ENCODE measurements at places on chromosomes 5 and 9. TPM values are rescaled to one million over a fixed set of nuclear protein-coding genes. Genes with fewer than 3 reads are reported as not detected.

Gene OBP2B
- polyA plus RNA-seq: not detected

Gene NMUR2
- polyA plus RNA-seq: not detected

Gene PCDHGA3
- polyA plus RNA-seq: 1.2 TPM

Gene CCDC180
- 0.65 TPM for polyA plus RNA-seq

Gene C9orf50
- 0.26 TPM for polyA plus RNA-seq

Gene P4HA2
- polyA plus RNA-seq: 186 TPM

Gene BTF3
- 707 TPM for polyA plus RNA-seq

Gene DMGDH
- 1.7 TPM for polyA plus RNA-seq

Gene GABRB2
- not detected for polyA plus RNA-seq

Gene KCNN2
- 0.86 TPM for polyA plus RNA-seq

Gene CCDC171
- 0.72 TPM for polyA plus RNA-seq

Gene ABCA2
- 8.8 TPM for polyA plus RNA-seq

Gene EGR1
- polyA plus RNA-seq: 24.5 TPM

Gene CCL21
- polyA plus RNA-seq: not detected

Gene PCDHA9
- 0.02 TPM for polyA plus RNA-seq

Gene FGF1
- 6.3 TPM for polyA plus RNA-seq

- no peak for DNase-seq
Measured at GRCh38 chr9:124834591-124834990, 18.7 kb upstream of the WDR38 start.

GRCh38 chr9:7900541-7900940 lies 101.0 kb upstream of the DMAC1 start:
- DNase-seq: no peak

DNA sequence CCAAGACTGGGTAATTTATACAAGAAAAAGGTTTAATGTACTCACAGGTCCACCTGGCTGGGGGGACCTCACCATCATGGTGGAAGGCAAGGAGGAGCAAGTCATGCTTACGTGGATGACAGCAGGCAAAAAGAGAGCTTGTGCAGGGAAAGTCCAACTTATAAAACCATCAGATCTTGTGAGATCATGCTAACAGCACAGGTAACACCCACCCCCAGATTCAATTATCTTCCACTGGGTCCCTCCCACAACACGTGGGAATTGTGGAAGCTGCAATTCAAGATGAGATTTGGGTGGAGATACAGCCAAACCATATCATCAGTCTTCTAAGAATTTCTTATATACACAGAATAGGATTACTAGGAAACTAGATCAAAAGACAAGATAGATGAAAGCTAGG lies 555.6 kb downstream of the PRR16 start:
- no peak for DNase-seq

DNA sequence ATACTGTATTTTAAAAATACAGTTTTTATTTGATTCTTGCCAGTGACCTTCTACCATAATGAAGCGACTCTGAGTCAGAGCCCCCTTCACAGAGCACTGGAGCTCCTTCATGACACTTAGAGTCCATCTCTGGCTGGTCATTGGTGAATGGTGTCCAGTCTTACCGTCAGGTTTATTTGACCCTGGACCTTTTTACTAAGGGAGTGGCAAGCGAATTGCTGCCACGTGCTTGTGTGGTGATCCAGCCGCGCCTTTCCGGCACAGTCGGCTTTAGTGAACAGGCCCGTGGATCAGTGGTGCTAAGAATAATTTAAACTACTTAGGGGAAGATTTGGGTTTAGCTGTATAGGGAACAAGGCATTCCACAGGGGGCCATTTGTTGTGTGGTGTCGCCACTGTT lies 48.5 kb downstream of the PRRC2B start:
- no peak for DNase-seq

- DNase-seq: no peak
Measured at GRCh38 chr5:151755383-151755782, 3.0 kb downstream of the ATOX1 start.

GRCh38 chr9:90103771-90104170 lies 499.0 kb downstream of the GADD45G start:
- no peak for DNase-seq

DNA sequence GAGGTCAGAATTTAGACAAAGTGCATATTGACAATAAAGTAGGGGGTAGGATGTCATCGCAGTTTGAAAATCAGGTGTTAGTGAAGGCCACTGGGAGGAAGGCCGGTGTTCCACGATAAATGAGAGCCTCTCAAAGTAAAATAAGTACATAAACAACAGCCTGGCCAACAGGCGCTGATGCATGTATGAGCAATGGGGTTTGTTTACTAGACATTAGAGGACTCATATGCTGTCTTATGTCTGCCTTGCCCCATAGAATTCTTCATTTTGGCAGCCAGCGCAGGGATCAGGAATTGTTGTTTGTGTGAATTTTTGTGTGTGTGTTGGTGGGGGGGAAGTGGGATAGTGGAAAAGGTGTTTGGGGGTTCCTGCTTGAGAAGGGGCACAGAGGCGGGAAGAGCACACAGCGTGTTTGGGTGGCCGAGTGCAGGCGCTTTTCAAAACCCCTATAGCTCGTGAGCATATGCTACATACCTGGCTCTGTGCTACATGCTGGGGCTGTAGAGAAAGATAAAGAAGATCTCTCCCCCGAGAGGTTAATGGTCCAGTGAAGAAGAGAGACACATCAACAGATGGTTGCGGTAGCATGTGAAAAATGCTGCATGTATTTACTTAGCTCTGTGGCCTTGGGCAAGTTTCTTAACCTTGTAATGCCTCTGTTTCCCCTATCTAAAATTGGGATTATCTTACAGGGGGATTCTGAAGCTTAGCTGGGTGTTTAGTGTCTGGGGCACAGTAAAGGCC lies 11.5 kb downstream of the SNX30 start:
- peak; percentile 49 for DNase-seq

GRCh38 chr9:94082956-94083355 lies 1.3 kb upstream of the PTPDC1 start:
- no peak for DNase-seq

DNA sequence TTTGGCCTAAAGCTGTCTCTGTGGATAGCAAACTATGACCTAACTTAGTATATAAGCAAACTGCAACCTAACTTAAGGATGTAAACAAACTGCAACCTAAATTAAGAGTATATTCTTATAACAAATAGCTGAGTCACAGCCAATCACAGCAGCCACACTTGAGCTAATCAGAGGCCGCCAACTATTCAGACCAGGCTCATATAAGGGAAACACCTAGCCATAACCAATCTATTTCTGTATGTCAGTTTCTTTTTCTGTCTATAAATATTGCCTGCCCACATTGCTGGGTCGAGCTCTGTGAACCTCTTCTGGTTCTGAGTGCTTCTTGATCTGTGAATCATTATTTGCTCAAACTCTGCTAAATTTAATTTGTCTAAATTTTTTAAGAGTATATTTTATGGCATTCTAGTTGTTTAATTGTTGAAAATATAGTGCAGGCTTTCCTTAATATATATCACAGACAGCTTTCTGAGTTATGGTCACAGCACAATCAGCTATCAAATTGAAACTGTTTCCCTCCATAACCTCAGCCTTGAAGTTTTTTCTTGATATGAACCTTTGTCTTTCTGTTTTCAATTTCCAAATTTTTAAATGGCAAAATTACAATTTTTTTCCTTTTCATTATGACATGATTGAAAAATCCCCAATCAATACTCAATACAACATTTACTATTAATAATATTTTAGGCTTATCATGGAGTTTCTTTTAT lies 327.1 kb upstream of the NUDT12 start:
- DNase-seq: no peak

DNA sequence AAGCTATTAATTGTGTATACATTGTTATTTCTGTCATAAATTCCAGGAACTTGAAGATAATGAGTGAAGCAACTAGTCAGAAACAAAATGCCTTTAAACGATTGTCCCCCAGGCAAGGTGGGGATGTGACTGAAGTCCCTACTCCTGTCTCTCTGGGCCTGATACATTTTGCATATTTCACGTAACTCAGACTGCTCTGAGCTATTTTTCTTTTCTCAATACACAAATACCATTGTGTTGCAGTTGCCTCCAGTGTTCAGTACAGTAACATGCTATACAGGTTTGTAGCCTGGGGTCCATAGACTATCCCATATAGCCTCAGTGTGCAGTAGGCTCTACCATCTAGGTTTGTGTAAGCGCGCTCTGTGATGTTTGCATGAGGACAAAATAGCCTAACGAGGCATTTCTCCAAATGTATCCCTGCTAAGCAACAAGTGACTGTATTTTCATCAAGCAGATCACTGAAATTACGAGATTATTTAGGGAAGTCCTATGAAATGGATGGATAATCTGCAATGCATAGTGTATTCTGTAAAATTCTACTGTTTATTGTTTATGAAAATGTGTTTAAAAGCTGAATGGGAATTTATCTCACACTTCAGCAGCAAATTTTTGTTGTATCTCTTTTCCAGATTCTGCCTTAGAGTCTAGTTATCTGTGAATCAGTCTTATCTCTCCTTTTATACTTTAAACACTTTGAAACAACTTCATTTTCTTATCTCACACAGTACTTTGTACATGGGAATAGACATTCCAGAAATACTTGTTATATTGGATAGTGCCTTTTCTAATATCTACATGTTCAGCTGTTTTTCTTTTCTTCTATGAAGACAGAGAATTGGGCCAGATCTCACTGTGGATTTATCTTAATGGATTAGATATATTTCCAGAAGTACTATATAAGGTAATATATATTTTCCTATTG lies 150.5 kb downstream of the CD180 start:
- DNase-seq: no peak

- peak; percentile 57 for DNase-seq
Measured at GRCh38 chr5:96714951-96715451, 52.8 kb downstream of the CAST start.

DNA sequence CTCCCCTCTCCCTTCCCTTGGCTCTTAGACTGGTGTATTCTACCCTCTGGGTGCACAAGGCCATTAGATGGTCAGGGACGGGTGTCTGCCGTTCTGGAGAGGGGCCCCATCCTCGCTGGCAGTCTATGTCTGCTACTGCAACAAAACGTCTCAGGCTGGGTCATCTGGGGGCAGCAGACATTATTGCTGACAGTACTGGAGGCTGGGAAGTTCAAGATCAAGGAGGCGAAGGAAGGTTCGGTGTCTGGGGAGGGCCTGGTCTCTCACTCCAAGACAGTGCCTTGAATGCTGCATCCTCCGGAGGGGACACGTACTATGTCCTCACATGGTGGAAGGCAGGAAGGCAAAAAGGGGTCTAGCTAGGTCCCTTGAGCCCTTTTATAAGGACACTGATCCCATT lies 93.4 kb upstream of the COL5A1 start:
- no peak for DNase-seq

- DNase-seq: no peak
Measured at GRCh38 chr9:101014566-101014965, 14.0 kb upstream of the PLPPR1 start.

GRCh38 chr5:122151640-122152039 lies 22.3 kb downstream of the ZNF474 start:
- no peak for DNase-seq

GRCh38 chr9:134971696-134972095 lies 54.0 kb upstream of the FCN1 start:
- no peak for DNase-seq

GRCh38 chr5:141392429-141393198 lies at the start of gene PCDHGA8:
PCDHGA8 (plus strand) TSS chr5:141392633; CDS start chr5:141392814, 181 bp downstream.
- DNase-seq: no peak

DNA sequence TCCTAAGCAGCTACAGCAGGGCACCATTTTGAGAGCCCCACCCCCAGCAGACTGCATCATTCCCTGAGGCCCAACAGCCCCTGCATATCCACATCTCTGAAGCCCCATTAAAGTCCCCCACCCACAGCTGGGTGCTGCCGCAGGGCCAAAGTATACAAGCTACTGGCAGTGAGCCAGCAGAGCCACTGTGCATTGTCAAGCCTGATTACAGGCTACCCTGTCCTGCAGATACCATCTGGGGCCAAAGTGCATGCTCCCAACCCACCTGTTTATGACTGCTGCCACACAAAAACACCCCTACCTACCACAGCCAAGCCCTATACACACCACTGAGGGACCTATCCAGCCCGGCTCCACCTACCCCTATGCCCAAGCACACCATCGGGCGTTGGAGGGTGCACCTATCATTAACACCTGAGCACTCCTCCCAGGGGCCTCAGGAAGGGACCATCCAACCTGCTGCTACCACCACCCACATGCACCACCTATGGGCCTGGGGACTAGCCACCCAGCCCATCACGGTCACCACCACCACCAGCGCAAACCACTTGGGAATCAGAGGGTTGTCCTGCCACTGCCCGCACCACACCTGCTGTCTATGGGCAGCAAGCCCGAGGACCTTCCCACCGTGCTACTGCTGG lies 105.0 kb downstream of the PLPP1 start:
- DNase-seq: no peak

GRCh38 chr5:93039888-93040287 lies 541.1 kb downstream of the NR2F1-AS1 start:
- DNase-seq: no peak

DNA sequence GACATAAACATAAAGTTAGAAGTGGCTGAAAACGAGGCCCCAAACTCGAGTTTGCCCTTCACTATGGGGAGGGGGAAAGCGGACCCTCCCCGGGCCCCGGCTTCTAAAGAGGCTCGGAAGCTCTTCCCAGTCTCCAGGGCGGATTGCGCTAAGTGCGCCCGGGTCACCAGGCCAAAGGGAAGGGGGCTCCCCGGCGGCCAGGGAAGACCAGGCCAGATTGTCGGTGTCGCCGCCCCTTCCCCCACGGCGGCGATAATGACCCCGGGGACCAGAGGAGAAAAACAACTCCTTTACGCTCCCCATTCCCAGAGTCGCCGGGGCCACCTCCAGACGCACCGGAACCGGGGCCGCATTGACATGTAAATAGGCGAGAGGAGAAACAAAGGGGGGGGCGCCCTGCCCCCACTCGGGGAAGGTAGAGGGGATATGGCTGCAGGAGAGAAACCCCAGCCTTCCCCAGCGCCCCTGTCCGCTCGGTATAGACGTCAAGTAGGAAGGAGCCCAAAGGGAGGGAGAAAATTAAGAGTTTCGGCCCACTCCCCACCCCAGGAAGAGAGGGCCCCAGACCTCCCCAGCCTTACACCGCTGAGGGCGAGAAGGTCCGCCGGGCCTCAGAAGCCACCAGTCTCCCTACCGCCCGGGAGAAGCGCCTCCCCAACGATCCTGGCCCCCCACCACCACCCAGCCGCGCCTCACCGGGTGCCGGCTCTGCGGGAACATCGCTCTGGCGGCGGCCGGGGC lies 1.7 kb downstream of the TLE1 start:
- no peak for DNase-seq

DNA sequence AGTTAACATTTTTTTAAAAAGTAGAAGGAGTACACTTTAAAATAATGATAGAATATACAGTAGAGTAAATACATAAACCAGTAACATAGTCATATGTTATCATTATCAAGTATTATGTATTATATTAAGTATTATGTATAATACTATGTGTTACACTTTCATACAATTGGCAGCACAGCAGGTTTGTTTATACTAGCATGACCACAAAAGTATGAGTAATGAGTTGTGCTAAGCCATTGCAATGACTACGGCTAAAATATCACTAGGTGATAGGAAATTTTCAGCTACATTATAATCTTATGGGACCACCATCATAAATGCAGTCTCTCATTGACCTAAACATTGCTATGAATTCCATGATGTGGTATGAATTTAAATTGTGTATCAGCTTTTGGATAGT lies 506.0 kb downstream of the HTR1A start:
- DNase-seq: no peak

- no peak for DNase-seq
Measured at GRCh38 chr9:126411225-126411947, 84.8 kb downstream of the MVB12B start.

- DNase-seq: no peak
Measured at GRCh38 chr9:101176384-101176783, 147.9 kb downstream of the PLPPR1 start.

GRCh38 chr9:77427256-77427927 lies 220.7 kb downstream of the GNA14 start:
- DNase-seq: no peak

GRCh38 chr9:98851730-98852459 lies 44.4 kb downstream of the GALNT12 start:
- no peak for DNase-seq

GRCh38 chr9:38200431-38200830 lies 131.4 kb upstream of the SHB start:
- no peak for DNase-seq
